Activated CD4-positive, alpha-beta memory T cell treated with anti-CD3 and anti-CD28 coated beads, Interleukin-2, amount 10 ng/mL, durations not matched to agents 7 days and 5 days (primary cell): ENCODE measurements at places on chromosomes 1 and 21.
A peak's percentile ranks its signal among the peaks of the same experiment; 100 is the strongest.

GRCh38 chr1:172487550-172487949 lies 43.7 kb upstream of the PIGC start:
- no peak for DNase-seq

GRCh38 chr1:246117066-246117791 lies 389.9 kb downstream of the SMYD3 start:
- DNase-seq = peak; percentile 28

- DNase-seq = no peak
These were observed 27.0 kb downstream of the ANKRD13C start for GRCh38 chr1:70327306-70328076.

DNA sequence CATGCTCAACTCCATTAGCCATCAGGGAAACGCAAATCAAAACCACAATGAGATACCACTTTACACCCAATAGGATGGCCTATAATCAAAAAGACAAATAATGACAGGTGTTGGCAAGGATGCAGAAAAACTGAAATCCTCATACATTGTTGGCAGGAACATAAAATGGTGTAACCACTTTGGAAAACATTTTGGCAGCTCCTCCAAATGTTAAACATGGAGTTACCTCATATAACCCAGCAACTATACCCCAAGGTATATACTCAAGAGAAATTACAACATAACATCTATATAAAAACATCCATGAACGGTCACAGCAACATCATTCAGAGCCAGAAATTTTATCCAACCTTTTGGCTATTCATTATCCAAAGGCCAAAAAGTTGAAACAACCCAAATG lies 11.6 kb downstream of the EIF4G3 start:
- DNase-seq = no peak

- DNase-seq = no peak
These were observed 20.6 kb downstream of the ABCD3 start for GRCh38 chr1:94438692-94439276.

GRCh38 chr1:168148916-168149315 lies 12.2 kb upstream of the GPR161 start:
- no peak for DNase-seq

DNA sequence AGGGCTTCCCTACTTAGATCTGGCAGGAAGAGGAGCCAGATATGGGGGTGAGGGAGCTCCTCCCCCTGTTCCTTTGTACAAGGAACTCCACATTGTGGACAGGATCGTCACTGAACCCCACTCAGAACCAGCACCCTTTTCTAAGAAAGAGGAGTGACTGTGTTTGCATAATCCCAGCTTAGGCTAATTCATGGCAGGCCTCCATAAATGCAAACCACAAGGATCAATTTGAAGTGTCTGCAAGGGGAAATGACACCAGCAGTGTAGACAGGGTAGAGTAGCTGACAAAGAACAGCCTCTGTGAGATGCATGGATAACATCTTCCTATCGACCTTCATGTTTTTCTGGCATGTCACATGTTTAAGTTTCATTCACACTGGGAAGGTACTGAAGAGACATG lies 11.7 kb downstream of the MX1 start:
- peak; percentile 13 for DNase-seq
